ENCODE measurements at places on chromosomes 4 and X.
A peak's percentile ranks its signal among the peaks of the same experiment; 100 is the strongest.

DNA sequence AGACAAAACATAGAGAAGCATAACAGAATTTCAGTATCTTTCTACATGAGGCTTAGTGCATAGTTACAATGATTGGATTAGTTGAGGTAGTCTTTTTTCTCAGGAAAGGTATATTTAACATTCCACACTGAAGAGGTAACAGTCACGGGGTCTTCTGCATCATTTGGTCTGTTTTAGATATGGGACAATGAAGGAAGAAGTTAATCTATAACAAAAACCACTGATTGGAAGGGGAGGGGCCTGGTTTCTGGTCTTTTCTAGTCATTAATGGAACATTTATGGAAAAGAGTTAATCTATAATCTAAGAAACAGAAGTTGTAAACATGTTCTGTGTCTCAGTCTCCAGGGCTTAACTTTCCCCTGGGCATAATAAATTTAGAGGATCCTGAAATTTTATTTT is 37.3 kb upstream of the HPSE start:
- DNase-seq: no peak

DNA sequence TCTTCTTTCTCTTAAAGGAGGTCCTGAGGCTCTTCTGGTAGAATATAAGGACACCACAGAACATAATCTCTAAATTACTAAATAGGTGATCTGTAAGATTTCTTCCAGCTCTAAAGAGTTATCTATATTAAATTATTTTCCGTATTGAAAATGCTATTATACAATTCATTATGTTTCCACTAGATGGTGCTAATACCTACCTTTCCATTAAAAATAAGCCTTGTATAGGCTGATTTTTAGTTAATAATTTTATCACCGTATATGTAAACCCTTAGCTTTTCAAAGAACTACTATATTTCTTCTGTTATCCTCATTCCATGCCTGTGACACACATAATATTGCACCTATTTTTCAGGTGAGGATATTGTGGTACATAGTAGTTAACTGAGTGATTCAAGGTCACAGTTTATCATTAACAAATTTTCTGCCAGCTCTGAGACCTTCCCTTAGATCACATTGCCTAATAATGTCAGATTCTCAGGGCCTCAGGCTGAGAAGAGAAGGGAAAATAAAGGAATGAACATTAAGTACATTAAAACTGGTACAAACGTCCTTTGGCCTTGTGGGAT is 138.8 kb downstream of the TEX11 start:
- peak; percentile 0 for DNase-seq

DNA sequence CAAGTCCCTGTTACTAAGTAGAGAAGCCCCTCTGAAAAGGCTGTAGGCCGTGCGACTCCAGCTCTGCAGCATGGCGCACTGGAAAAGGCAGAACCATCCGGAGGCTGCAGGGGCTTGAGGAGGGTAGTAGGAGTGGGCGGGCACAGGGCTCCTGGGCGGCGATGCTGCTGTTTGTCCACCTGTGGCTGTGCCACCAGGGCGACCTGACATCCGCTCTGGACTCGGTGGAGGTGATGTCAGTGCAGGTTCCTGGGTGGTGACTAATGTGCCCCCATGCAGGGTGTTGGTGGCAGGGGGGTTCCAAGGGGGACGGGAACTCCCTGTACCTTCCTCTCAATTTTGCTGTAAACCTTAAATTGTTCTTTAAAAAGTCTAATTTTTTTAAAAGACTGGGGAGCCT is 58.3 kb downstream of the PCGF3 start:
- DNase-seq: no peak

DNA sequence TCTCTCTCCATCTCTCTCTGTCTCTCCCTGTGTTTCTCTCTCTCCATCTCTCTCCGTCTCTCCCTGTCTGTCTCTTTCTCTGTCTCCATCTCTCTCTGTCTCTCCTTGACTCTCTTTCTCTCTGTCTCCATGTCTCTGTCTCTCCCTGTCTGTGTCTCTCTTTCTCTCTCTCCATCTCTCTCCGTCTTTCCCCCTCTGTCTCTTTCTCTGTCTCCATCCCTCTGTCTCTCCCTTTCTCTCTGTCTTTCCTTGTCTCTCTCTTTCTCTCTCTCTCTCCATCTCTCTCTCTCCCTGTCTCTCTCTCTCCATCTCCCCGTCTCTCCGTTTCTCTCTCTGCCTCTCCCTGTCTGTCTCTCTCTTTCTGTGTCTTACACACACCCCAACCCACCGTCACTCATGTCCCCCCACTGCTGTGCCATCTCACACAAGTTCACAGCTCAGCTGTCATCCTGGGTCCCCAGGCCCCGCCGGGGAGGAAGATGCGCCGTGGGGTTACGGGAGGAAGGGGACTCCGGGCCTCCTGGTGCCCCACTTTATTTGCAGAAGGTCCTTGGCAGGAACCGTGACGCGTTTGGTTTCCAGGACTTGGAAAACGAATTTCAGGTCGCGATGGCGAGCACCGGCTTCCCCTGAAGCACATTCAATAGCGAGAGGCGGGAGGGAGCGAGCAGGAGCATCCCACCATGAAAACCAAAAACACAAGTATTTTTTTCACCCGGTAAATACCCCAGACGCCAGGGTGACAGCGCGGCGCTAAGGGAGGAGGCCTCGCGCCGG is 1.2 kb upstream of the SHOX start:
- DNase-seq: no peak

DNA sequence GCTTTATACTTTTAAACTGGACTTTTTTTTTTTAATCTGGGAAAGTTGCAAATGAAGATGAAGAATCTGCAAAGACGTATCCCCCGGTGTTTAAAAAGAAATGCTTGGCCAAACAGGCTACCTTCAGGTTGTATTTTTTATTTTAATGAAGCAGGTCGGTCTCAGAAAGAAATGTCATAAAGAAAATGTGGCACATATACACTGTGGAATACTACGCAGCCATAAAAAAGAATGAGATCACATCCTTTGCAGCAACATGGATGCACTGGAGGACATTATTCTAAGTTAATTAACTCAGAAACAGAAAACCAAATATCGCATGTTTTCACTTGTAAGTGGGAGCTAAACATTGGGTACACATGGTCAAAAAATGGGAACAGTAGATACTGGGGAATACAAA is 123.4 kb downstream of the IRF2 start:
- DNase-seq: no peak

DNA sequence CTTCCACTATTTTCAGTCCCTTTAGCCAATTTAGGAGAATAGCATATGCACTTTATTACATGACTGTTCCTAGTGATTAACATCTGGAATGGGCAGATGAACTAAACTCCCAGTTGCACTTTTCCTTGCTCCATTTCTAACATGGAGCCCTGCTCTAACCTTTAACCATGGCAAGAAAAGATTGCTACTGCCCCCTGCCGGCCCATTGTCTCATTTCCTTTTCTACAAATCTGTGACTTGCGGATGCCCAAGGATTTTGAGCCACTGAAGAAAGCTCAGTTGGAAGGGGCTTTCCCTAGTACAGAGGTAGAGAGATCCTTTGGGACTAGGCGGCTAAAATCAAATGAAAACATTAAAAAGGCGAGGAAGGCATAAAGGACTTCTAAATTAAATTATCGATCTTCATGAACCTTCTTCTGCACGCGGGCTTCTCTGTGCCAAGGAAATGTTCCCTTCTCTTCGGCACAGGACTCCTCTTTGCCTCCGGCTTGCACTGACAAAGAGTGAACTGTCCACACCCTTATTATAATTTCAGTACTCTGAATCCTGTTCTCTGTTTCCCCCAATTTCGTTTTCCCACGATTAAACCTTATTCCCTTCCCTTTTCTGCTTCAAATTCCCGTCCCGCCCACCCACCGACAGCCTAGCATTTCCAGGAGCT is 577 bp upstream of the GLRA2 start:
- DNase-seq: peak; percentile 57

- peak; percentile 4 for DNase-seq
Measured at GRCh38 chrX:132505116-132505515, 16.3 kb upstream of the MBNL3 start.

DNA sequence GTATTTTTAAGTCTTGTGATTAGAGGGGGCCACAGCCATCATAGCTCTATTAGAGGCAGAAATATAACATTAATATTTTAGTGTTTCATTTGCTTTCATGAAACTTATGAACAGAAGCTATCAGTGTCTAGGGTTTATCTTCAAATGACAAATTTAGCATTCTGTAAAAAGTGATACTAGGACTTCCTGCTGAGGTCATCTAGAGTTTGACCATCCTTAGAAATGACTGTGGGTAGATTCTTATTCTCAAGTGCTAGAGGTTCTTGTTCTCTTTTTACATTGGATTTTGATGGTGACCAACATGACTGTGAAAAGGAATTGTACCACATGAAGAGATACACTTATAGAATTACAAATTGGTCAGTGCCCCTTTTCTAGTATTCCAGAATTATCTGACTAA is 568.6 kb downstream of the RPA4 start:
- no peak for DNase-seq

DNA sequence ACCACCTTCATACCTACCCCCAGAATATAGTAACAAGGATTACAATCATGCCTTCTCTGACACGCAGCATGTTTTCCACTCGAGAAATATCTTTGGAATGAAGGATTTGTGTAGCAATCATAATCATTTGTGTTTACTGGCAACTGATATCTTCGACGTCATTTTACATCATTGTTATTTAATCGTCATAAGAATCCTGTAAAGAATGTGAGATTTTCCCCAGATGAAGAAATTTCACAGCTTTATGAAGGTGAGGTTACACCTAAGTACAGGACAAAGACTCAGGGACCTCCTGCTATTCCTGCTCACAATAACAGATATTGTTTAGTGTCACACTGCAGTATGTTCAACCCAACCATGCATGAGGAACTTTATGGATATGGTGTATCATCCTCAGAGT is 198.2 kb upstream of the LDB2 start:
- peak; percentile 37 for DNase-seq

GRCh38 chr4:59057804-59058203 is 1947.6 kb upstream of the IGFBP7 start:
- no peak for DNase-seq

DNA sequence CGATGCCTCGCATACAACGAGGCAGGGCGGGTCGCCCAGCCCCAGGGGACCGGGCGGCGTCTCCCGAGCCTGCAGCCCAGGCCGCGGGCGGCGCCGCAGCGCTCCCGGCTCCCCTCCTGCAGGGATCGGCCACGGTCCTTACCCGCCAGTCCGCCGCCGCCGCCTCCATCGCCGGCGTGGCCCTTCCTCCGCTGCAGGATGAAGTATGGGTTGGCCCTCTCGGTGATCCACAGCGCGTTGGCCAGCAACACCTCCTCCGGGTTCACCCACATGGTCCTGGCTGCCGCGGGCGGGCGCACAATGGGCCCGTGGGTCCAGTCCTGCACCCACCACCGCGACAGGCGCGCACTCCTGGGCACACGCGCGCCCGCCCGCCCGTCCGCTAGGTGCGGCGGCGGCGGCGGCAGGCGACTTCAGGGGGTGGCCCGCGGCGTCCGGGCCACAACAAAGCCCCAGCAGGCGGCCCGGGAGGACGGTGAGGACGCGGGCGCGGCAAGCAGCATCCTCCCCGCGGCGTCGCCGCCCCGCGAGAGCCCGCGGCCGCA is 339 bp downstream of the TBC1D9 start:
- DNase-seq: peak; percentile 42

DNA sequence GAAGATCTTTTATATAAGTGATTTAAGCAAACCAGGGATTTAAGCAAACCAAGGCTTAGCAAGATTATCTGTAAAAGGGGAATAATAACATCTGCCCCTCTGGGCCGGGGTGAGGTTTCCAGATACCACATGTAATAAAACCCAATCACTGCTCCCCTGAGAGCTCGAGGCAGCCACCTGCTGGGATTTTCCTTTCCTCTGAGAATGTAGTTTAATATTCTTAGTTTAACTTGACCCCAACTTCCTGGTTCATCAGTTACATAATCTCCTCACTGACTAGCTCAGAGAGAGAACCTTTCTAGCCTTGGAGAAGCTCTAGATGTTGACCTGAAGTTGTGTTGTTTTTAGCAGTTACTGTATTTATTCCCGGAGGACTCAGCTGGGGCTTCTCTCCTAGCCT is 322.4 kb downstream of the ARHGAP10 start:
- DNase-seq: no peak

DNA sequence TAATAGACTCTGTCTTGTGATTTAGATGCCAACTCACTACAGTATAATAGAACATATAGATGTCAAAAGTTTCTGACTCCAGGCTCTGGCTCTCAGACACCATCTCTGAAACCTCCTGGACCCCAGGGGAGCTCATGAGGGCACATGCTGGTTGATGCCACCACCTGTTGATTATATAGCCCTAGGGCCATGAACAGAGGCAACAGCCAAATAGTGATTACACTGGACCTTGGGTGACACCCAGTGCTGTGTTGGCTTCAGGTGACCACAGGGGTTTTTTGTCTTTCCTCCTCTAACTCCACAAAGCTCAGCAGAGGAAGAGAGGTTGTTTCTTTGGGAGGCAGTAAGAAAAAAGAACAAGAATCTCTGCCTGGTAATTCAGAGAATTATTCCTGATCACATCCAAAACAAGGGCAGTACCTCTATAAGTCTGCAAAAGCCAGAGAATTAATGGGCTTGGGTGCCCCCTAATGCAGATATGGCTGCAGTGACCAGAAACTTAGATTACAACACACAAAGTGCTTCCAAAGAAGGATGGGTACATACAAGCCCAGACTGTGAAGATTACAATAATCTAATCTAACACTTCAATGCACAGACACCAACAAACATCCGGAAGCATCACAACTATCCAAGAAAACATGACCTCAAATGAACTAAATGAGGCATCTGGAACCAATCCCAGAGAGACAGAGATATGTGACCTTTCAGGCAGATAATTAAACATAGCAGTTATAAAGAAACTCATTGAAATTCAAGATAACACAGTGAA is 1920.6 kb downstream of the ARAP2 start:
- DNase-seq: peak; percentile 27

DNA sequence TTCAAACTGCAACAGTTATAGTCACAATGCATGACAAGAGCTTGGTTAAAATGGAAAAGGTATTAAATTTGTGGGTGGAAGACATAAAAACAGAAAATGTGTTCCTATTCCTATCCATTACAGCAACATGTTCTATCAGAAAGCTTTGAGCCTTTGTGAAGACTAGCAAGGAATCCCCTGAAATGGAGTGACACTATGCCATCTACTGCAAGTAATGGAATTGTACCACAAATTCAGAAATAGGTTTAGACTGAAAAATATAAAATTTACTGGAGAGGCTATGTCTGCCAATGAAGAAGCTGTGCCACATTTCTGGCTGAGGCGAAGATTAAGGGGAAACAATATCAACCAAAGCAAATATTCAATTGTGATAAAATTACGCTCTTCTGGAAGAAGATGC is 247.9 kb downstream of the ADAM29 start:
- no peak for DNase-seq

GRCh38 chr4:112800001-112800400 is 163.1 kb downstream of the LARP7 start:
- DNase-seq: no peak

GRCh38 chrX:93538575-93538974 is 134.8 kb downstream of the NAP1L3 start:
- no peak for DNase-seq

DNA sequence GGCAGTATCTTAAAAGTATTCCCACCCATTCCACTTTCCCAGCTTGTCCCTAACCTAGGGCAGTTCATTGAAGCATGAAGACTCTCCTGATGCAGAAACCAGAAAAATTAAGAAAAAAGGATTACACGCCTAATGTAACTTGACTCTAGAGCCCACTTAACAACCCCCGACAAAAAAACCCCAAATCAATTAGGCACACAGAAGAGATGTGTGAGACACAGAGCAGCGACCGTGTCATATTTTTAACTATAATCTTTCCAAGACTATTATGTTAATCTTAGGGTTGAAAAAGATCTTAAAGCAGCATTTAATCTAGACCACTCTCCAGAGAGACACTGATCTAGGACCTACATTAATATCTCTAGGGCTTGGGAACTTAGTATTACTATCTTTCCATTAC is 1.3 kb downstream of the YTHDC1 start:
- DNase-seq: no peak

- no peak for DNase-seq
Measured at GRCh38 chrX:91081873-91082272, 352.8 kb upstream of the PABPC5 start.

Data from fibroblast of skin of right quadriceps (primary cell).